A549 treated with dexamethasone at 1 μM for 4 hours (cell line): ENCODE measurements at places on chromosomes 11 and 22. TPM values are rescaled to one million over a fixed set of nuclear protein-coding genes. Genes with fewer than 3 reads are reported as not detected.

RPUSD4 gene
- total RNA-seq, result 15.0 to 16.5 TPM (median 15.6 TPM) in 5 replicates

TESMIN gene
- total RNA-seq, result 3.9 to 6.2 TPM (median 5.8 TPM) in 5 replicates

ACRV1 gene
- total RNA-seq, result 0.13 TPM in 1 of 5 replicates, not detected in the others

HPX gene
- total RNA-seq, result 0.31 to 0.55 TPM (median 0.40 TPM) in 5 replicates

MUC2 gene
- total RNA-seq, result 0.03 to 0.40 TPM (median 0.13 TPM) in 5 replicates

TBX10 gene
- not detected in 5 replicates for total RNA-seq

OR51B4 gene
- total RNA-seq, result not detected in 5 replicates

MYOD1 gene
- total RNA-seq, result 0.06 to 0.15 TPM (median 0.07 TPM) in 3 of 5 replicates, not detected in the others

F2 gene
- total RNA-seq, result 2.0 to 2.9 TPM (median 2.1 TPM) in 5 replicates

L3MBTL2 gene
- 17.9 to 19.2 TPM (median 18.7 TPM) in 5 replicates for total RNA-seq

SLC22A9 gene
- not detected in 5 replicates for total RNA-seq

KCNJ4 gene
- 0.72 to 1.2 TPM (median 0.81 TPM) in 5 replicates for total RNA-seq

NPAS4 gene
- 0.03 TPM in 1 of 5 replicates, not detected in the others for total RNA-seq

SMCO4 gene
- 21.5 to 26.9 TPM (median 21.5 TPM) in 5 replicates for total RNA-seq

DNAJB7 gene
- not detected in 5 replicates for total RNA-seq

BDNF gene
- total RNA-seq, result 7.8 to 9.5 TPM (median 9.1 TPM) in 5 replicates

SDF2L1 gene
- total RNA-seq, result 34.8 to 45.7 TPM (median 38.7 TPM) in 5 replicates

PGA5 gene
- total RNA-seq, result not detected in 5 replicates

IRAG1 gene
- total RNA-seq, result 0.03 to 0.08 TPM (median 0.05 TPM) in 5 replicates

CAVIN3 gene
- total RNA-seq, result 18.1 to 27.0 TPM (median 23.8 TPM) in 5 replicates
